ENCODE measurements at places on chromosomes 3 and 15.
A peak's percentile ranks its signal among the peaks of the same experiment; 100 is the strongest.

DNA sequence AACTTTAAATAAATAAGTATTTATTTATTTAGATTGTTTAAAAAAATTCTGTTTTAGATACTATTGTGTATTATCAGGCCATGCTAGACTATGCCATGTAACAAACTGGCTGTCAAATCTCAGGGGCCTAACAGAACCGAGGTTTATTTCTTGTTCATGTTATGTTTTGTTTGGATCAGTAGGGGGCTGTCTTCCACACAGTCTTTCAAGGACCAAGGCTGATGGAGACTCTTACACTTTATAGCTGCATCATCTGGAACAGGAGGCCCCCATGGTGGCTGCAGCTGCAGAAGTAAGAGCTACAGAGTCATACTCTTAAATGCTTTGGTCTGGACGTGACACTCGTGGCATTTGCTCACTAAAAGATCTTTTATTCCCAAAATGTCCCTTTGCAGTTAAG is 33.0 kb upstream of the ARL14 start:
- DNase-seq, result no peak

DNA sequence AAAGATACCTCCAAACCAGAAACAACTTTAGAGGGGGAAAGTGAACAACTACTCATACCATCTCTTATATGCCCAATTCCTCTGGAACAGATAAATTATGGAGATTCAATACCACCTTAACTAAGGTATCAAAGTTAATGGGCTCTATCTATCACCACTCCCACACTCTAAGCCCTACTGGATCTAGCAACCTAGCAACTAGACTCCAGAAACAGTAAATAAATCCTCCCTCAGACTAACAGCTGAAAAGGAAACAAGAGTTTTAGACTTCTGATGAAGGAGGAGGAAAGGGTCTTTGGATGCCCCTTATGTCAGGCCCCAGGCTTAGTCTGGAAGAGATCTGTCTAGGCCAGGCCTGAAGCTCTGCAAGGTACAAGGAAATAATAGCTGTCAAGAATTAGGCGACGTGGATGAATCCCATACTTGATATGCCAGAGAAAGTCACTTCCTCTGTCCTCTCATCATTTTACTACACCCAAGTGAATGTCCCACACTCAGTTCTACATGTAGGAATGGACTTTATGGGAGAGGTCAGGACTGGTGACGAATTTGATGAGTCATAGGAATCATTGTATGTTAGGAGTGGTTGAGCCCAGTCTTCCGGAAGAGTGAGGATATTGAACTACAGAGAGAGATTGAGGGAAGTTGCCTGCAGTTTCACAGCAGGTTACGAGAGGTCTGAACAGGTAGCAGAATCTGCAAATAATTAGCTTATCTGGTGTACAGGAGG is 113.8 kb downstream of the AKAP13 start:
- DNase-seq, result no peak

DNA sequence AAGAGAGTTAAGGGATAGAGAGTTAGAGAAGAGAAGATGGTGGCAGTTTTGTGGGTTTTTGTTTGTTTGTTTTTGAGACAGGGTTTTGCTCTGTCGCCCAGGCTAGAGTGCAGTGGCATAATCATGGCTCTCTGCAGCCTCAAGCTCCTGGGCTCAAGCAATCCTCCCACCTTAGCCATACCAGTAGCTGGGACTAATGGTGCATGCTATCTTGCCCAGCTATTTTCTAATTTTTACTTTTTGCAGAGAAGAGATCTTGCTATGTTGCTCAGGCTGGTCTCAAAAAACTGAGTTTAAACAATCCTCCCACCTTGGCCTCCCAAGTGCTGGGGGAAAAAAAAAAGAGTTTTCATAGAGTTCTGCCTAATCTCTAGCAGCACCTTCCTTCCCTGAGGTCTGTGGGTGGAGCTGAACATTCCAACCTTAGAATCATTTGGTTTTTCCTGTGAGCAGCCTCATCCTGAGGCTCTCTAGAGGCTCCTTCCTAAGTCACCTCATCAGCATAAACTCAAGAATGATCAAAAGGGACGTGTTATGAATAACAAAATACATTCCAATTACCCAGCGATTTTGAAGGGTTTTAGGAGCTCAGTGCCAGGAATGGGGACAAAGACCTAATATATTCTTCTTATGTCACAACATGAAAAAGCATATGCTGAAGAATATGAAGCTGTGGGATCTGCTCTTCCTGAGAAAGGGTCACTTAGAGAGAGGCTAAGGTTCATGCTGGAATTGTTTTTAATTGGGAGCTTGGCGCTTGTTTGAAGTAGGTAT is 180.6 kb downstream of the LSAMP start:
- DNase-seq, result no peak

DNA sequence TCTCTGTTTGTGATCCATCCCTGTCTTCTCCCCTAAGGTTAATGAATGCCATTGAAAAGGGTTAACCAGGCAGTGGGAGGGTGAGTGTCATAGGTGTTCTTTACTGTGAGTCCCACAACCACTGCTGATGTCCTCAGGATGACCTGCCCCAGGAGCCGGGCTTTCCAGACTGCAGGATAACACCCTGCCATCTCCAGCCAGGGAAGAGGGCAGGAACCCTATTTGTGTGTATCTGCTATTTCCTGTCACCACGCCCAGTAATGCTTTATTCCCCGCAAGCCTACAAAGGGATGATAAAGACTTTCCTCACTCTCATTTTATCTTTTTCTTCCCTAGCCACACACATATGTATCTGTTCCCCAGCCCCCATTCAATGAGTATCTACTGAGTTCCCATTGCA is 15.6 kb upstream of the CTXND1 start:
- no peak for DNase-seq

DNA sequence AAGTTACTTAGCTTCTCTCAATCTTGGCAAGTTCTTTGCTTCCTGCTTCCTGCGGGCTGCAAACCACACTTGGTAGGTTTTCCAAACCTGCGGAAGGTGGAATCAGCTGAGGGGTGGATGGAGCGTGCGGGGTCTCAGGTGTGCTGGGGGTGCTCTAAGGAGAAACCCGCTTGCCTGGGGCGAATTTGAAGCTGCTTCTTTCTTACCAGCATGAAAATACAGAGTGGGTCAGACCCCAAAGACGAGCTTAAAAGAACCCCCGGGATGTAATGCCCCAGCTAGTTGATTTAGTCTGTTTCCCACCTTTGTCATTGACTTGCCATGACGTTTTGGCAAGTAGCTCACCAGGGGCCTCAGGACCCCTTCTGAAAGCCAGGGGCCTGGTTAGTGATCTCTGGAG is 28.8 kb upstream of the CORO2B start:
- no peak for DNase-seq

DNA sequence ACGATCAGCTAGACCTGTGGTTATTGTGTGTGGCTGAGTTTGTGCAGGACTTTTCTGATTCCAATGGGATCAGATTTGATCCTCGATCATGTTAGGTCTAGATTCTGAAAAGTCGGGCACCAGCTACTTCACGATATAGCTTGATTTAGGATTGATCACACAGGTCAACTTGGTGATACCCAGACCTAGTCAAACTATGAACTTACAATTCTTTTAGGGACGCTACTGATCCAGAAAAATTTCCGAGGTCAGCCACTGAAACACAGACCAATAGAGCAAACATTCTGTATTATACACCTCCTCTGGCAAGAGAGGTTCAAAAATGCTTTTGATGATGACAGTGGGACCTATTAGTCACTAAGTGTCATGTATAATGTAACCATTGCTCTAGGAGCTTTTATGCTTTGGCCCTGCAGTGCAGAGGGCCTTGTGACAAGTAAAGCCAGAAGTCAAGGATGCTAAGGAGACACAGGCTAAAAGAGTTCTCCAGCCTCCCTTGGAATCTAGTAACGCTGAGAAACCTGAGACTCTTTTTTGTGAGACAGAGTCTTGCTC is 115.6 kb upstream of the MB21D2 start:
- DNase-seq, result no peak

- DNase-seq, result no peak
Measured at GRCh38 chr3:25973122-25973521, 183.2 kb downstream of the OXSM start.

DNA sequence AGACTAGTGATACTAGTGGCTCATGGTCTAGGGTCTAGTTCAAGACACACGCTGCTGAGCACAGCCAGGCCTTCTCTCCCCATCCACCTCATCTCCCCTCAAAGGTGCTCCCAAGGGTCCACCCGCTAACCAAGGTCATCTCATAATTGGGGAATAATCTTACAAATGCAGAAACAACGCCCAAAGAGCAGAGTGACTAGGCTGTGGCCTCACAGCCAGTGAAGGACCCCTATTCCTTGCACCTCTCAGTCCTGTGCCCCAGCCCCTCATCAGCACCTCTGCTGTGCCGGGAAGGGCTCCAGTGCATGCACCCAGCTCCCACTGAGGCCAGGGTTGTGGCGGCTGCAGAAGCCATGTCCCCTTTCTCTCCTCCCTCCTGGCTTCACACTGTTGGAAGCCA is 286.9 kb downstream of the UACA start:
- peak; percentile 37 for DNase-seq

- DNase-seq, result no peak
Measured at GRCh38 chr3:2525968-2526367, 427.3 kb downstream of the CNTN4 start.

- DNase-seq, result no peak
Measured at GRCh38 chr3:13262493-13263211, 157.5 kb downstream of the NUP210 start.

DNA sequence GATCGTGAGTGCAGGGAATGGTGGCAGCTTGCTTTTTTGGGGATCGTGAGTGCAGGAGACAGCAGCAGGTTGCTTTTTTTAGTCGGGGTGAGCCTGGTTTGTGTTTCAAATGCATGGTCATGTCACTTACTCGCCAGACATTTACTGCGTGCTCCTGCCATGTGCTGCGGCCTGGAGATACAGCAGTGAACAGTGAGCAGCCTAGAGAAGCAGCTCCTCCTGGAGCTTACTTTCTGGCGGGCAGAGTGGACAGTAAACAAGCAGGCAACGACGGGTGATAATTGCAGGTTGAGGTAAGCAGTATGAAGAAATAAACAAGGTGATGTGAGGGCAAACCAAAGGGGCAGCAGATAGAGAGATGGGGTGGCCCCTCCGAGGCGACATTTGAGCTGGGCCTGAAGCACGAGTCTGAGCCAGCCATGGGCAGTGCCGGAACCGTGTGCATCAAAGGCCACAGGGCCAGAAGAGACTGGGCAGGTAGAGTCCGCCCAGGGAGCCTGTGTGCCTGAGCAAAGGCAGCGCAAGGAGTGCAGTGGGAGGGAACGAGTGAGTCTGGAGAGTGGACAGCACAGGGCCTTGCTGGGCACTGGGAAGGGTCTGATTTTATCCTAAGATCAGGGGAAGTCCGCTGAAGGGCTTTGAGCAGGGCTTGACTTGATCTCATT is 57.3 kb upstream of the RASA2 start:
- no peak for DNase-seq

DNA sequence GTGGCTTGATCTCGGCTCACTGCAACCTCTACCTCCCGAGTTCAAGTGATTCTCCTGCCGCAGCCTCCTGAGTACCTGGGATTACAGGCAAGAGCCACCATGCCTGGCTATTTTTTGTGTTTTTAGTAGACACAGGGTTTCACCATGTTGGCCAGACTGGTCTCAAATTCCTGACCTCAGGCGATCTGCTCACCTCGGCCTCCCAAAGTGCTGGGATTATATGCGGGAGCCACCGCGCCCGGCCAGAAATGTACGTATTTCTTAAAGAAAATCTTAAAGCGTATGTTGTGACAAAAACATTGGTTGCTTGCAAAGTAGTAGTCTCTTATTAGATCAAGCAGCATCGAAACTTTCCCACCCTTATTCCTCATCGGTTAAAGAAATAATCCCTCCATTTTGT is 748.9 kb upstream of the NR2F2 start:
- DNase-seq, result no peak

DNA sequence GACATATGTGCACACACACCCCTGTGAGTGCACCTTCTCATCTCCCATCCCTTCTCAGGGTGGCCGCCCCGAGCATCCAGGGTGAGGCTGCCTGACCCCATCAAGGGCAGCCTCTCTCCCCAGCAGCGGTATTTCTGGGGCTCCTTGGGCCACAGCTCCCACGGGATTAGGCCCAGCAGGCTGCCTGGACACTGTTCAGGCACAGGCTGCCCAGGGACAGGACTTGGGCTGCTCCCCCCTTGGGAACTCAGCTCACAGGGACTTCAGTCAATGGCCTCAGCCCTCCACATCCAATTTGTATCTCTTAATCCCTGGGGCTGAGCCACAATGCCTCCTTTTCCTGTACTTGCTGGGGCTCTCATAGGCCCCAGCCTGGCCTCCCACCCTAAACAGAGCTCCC is 35.0 kb downstream of the RHCG start:
- no peak for DNase-seq

GRCh38 chr15:100115066-100115710 is 226.6 kb downstream of the ADAMTS17 start:
- no peak for DNase-seq

GRCh38 chr3:149967086-149967685 is 3.5 kb downstream of the PFN2 start:
- DNase-seq, result no peak

DNA sequence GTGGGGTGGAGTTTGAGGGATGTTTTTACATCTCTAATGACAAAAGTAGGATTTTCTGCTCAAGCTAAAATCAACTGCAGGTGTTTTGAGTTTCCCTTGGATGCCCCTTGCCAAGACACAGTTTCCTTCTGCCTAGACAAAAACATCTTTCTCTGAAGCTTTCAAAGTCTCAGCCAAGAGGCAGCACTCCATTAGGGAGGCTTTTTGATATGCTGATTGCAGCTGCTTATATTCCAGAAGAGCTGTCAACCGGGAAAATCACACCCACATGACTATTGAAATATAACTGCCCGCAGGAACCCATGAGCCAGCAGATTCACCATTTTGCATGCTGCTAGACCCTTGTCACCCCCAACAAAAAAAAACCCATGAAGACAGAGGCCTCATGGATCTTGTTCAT is 27.5 kb upstream of the ZNF148 start:
- DNase-seq, result no peak

DNA sequence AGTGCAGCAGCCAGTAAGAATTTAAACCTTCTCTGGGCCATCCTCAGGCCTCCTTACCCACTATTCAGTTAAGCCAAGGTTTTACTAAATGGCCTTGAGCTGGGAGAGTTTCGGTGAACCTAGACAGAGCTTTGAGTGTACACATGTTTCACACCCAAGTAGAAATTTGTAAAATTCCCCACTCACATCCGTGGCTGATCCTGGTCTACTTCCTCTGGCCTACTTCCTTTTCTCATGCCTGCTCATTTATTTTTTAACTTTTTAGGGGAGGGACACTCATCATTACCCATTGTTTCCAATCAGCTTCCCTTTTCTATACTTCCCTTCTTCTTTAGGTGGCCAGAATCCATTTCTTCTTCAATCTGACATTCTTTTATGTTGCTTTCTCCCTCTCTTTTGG is 7.6 kb downstream of the CX3CR1 start:
- DNase-seq, result no peak

DNA sequence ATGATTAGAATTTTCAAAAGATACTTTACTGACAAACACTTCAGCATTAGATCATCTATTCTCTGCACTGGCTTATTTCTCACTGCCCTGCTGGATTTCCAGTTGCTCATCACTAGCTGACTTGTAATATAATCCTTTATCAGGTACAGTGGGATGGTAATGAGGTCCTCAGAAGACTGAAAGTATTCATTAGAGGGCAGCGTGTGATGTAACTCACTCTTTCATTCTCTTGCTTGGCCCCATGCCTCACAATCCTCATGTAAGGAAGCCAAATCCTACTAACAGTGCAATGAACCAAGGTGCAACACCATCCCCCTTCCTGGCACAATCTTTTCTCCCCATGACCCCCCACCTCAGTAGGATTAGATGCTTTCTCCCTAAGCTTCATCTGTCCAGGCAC is 289.9 kb downstream of the CTNNB1 start:
- no peak for DNase-seq

GRCh38 chr15:69017978-69018377 is 3.5 kb downstream of the NOX5 start:
- DNase-seq, result no peak

GRCh38 chr3:171977860-171978259 is 61.5 kb upstream of the FNDC3B start:
- no peak for DNase-seq

GRCh38 chr3:124201786-124202185 is 209.9 kb upstream of the ROPN1 start:
- DNase-seq, result no peak

Measured in activated T-cell treated with anti-CD3 and anti-CD28 coated beads, Interleukin-2, amount 50 U/mL, for 24 hours (primary cell).